Stimulated activated CD8-positive, alpha-beta memory T cell treated with anti-CD3 and anti-CD28 coated beads, Interleukin-4, amount 100 ng/mL, for 1 hour (primary cell): ENCODE measurements at places on chromosomes 7 and 10.

GRCh38 chr10:105700218-105700617 is 1059.1 kb downstream of the SORCS3 start:
- DNase-seq = no peak

DNA sequence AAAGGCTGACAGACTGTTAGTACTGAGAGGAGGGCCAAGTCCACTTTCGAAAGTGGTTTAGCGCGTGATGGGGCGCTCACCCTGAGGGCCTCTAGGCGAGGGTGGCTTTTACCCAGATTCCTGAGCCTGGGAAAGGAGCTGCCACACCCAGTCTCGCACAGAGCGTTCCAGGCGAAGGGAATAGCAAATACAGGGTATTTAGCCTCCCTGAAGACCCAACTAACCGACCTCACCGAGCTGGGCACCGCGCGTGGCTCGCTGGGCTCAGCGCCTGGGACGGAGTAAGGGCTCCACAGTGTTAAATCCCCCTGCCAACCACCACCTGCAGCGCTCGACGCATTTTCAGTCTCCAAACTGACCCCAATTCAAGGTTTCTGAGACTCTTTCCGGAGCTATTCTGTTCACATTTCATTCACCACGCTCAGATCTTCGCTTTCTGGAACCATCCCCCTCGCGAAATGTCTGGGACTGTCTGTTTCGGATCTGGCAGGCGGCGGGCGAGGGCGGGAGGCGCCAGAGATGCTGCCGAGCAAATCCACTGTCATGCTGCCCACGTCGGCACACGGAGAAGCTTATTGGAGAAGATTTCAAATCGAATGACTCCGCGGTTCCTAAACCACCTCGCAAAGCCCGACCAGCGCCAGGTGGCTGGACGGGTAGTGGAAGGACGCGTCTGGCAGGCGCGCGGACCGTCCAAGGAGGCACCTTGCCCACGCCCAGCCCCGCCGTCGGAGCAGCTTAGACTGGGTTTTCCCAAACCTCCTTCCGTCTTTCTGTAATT is 1.4 kb upstream of the OSBPL3 start:
- no peak for DNase-seq

DNA sequence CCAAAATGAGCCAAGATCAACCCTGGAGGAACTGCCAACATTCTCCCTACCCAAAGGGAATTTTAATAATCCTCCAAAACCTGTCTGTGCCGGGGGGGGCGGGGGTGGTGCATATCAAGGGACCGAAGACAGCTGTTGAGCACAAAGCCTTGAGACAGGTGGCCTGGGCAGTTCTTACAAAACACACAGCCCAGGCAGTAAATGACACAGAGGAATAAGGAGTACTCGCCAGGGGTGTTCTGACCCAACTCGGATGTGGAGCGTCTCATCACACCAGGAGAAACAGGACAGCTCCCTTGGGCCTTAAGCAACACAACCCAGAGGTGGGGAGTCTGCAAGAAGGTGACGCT is 35.6 kb downstream of the PLAC9 start:
- no peak for DNase-seq

DNA sequence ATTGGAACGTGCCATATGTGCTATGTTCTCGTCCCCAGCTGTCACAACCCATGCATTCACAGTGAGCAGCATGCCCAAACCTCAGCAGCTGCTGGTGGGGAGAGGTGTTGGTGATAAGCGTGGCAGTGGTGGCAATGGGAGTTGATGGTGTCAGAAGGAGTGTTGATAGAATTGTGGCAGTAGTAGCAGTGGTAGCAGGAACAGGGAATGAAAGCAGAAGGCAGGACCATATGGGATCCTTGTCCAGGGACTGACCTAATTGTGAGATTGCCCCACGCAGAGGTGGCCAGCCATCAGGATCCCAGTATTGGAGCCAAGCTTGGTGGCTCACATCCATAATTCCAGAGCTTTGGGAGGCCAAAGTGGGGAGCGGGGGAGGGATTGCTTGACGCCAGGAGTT is 276.3 kb downstream of the GALNT17 start:
- no peak for DNase-seq

DNA sequence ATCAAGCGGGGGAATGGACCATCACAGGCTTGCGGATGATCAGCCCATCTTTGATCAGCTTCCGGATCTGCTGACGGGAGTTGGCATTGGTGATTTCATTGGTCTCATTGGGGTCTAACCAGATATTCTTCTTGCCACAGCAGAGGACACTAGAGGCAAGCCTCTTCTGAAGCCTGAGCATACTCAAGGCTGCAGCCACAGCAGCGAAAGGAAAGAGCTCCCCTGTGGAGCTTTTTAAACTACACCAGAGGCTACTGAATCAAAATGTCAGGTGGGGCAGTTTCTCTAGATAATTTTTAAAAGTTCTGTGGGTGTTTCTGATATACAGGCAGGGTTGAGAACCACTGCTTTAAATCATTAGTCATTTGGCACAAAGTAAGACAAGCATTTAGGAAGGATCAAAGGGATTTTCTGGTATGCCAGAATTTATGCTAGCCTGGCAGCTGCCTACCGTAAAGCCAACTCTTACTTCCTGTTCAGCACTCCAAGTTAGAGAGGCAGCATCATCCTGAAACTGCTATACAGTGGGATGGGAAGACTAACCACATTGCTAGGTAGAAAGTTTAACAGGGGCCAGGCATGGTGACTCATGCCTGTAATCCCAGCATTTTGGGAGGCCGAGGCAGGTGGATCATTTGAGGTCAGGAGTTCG is 7.0 kb downstream of the NAPEPLD start:
- no peak for DNase-seq

DNA sequence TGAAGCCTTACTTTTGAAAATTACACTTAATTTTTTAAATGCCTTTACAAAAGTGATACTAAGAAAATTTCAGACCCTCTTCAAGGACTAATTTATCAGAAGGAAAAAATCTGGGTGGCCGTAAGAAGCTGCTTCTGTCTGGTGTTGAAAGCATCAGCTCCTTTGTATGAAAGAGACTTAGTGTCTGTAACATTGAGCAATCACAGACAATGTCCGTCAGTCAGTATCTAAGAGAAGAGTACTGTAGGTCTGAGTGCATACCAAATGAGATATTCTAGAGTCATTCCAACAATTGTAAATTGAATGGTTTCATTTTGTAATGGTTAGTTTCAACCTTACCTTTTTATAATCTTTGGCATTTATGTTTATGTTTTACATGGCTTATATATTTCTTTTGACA is 11.1 kb upstream of the MDFIC start:
- DNase-seq = no peak

DNA sequence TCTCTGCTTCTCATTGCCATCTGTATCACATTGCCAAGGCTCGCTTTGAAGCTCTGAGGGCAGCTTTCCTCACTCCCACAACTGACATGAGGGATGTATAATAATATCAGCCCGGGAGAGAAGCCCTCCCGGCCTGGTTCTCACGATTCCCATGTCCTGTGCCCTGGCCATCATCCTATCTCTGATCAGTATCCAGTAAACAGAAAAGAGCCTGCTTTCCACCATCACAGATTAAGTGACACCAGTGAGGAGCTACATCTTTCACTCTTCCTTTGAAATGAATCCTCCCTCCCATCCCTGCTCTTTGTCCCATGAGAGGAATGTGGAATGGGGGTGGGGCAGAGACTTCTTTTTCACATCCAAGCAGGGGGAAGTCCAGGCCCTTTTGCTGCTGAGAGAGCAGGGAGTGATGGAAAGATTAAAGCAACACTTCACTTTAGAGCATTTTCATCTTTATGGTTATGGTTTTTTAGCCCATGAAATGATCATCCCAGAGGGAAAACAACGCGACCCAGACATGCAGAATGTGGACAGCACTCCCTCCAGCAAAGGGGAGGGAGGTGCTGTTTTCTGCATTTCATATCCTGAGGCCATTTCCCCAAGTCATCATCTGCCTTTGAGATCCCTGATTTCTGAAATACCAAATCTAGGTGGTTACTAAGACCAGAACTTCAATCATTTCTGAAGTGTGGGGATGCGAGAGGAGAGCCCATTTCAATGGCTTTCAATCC is 84.6 kb upstream of the LYZL1 start:
- DNase-seq = no peak

GRCh38 chr10:96910488-96911395 is 78.6 kb downstream of the LCOR start:
- DNase-seq = no peak

GRCh38 chr7:121440857-121441503 is 44.9 kb upstream of the FAM3C start:
- DNase-seq = no peak

GRCh38 chr10:112851588-112852211 is 98.3 kb upstream of the TCF7L2 start:
- DNase-seq = no peak

DNA sequence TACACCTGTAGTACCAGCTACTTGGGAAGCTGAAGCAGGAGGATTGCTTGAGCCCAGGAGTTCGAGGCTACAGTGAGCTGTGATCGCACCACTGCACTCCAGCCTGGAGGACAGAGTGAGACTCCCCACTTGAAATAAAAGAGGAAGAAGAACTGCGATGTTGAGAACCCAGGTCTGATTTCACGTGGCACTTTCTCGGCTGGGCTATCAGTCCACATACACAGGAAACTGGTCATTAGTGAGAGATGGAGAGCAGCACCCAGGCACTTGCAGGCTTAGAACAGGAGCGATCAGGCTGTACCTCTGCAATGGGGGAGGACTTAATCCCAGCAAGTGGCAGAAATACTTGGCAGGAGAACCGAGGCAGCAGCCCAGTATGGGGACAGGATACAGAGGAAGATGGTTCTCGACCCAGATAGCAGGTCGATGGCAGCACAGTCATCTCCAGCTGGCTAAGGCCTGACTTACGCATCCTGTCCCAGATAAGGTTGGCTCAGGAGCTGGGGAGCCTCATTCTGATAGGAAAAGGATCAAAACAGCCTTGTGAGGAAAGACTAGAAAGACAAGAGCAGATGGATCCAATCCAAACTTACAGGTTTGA is 487.7 kb upstream of the AUTS2 start:
- DNase-seq = no peak

DNA sequence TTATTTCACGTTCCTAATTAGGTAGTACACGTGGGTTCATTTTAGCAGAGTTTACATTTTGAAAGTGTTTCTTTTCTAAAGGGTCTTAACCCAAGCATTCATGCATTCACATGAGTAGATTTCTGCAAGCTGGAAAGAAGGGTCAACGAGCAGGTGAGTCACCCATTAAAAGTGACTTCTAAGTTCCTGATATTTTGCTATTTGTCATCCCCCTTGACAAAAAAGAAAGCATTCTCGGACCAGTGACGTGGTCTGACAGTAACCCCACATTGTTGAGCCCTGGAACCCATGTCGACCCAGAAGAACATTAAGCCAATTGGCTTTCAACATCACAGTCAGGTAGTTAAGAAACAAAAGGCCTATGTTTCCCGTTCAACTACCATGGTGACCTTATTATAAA is 49.6 kb downstream of the ABCB5 start:
- no peak for DNase-seq

DNA sequence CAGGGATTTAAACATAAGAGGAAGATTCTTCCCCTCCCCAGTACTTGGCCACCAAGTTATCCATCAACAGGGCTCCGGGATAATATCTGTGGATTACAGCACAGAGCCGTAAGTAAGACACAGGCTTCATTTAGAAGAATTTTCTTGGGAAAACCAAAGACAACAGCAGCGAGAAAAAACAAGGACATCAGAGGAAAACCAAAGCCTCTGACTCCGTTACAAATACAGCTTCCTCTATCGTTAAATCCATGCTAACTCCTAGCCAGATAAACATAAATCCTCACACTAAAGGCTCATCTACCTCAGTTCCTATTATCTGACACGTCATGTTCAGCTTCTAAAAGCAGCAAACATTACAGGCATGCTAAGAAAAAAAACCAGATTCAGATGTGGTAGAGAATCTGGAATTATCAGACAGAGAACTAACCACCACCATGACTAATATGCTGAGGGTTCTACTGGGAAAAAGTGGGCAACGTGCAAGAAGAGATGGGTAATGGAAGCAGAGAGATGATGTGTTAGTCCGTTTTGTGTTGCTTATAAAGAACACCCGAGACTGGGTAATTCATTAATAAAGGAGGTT is 48.4 kb downstream of the BRI3 start:
- DNase-seq = no peak
